AG20443 (cell line): ENCODE measurements at places on chromosomes 6 and 20.

- no peak for DNase-seq
Measured at GRCh38 chr20:29306390-29307072, 1950.9 kb upstream of the DEFB115 start.

DNA sequence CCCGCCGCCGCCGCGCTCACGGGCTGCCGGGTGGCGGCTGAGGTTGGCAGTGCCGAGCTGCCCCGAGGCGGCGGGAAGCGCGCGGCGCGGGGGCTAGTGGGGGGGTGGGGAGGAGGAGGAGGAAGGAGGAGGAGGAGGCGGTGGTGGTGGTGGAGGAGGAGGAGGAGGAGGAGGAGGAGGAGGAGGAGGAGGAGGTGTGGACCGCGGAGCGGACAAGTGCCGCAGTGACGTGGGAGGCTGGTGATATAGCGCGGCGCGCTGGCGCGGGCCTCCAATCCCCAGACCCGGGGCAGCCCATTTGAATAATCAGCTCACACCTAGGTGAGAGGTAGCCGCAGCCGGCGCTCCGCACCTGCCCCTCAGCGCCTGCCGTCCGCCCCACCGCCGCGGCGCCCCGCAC is at the start of gene FOXA2:
Gene FOXA2, minus strand, starts transcription at position 51 of the 400 bp plus-strand sequence. CDS start 294 bp downstream, outside the sequence.
- no peak for DNase-seq

DNA sequence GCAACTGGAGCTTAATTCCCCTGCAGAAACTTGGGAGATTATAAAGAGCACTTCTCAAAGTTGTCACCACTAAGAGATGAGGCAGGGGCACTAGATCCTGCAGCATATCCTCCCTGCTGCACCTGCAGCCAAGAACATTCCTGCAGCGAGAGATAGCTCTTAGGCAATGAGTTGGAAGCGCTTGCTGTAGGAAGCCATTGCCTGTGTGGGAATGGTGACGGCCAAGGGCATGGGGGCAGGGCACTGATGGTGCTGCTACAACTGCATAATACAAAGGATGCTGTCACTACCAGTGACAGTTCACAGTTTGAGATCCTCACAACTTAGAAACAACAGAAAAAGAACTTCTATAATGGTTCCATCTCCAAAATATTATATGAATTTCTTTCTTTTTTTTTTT is 89.9 kb downstream of the CDS2 start:
- no peak for DNase-seq

- no peak for DNase-seq
Measured at GRCh38 chr6:38773338-38773737, 58.2 kb downstream of the DNAH8 start.

GRCh38 chr20:62170536-62170935 is 12.3 kb upstream of the MTG2 start:
- no peak for DNase-seq

DNA sequence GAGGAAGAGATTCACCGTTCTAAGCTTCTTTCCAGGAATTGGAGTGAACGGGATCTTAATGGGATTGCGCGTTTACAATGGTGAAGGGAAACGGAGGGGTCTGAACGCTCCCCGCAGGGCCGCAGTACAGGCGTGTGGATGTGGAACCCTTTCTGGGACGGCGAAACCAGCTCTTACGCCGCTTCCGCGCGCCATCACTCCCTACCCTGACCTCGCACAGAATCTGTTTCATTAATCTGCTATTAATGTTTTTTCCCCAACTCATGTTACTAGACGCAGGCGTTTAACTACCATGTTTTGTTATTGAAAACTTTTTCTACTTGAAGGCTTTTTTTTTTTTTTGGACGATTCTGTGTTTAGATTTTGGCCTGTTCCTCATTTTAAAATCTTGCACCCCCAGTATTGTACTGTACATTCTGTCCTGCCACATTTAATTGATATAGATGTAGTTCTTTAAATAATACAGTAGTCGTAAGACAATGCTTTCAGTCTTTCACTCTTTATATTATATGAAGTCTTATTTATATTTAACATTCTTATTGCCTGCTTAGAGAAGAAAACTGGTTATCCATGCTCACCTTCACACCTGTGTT is 696 bp upstream of the SUPT3H start:
- peak; percentile 43 for DNase-seq

- no peak for DNase-seq
Measured at GRCh38 chr6:52643158-52643557, 27.8 kb upstream of the TMEM14A start.

GRCh38 chr6:153183925-153184324 is 52.8 kb upstream of the RGS17 start:
- DNase-seq = no peak

DNA sequence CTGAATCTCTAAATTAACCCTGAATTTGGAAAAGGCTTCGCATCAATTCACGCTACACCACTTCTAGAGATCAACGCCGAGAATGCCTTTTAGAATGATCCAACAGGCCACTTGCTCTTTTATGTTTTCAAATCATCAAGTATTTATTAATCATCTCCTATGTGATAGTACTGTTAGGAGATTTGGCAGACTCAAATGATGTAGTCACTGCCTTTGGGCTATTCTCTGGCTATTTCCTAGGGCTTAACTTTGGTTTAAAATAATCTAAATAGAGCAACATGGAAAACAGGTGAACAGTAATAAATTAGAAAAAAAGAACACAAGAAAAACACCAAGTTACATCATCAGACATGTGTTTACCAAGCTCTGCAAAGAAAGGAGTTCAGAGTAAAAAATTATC is 140.3 kb downstream of the TENT5A start:
- no peak for DNase-seq

DNA sequence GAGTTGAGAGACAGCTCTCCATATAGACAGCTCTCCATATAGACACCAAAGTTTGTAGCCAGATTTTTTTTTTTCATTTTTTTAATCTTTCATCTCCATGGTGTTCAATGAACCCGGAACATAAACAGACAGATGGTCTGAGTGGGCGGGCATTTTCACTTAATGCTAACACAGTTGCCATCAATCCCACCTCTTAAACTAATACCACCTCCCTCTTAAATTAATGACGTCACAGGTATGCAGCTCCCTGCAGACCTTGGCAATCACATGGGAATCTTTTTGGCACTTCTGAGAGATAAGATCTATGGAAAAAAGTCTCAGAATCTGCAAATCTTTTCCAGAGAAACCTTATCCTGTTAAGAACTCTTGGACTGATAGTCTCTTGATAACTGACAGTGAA is 43.2 kb downstream of the PFDN4 start:
- no peak for DNase-seq

- no peak for DNase-seq
Measured at GRCh38 chr6:13360671-13361540, 32.6 kb upstream of the TBC1D7 start.

GRCh38 chr6:829656-830055 is 136.7 kb upstream of the EXOC2 start:
- DNase-seq = no peak

DNA sequence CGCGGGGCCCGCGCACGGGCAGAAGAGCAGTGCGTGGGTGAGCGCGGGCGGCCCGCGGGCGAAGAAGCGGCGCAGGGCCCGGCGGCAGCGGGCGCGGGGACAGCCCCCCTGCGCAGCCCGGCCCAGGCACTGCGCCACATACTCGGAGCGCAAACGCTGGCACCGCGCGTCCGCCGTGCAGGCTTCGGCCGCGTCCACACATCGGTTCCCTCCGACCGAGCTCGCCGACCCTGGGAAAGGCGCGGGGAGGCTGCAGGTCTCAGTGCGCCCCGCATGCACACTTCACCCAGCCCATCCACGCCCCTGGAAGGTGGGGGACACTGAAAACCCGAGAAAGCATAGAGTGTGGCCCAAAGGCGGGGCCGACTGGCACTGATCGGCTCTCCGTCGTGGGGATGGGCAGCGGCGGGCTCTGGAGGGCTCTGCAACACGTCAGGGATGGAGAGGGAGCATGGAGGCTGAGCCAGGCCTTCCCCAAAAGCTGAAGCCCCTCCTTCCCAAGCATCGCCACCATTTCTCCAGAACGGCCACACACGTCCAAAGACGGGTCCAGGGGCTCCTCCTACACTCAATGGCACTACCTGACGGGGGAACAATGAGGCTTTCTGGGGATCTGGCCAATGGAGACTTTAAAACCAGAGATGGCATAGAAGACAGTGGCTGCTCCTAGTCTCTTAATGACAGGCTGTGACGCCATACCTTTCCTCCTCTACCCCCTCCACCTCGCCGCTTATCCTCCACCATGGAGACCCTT is 2.0 kb downstream of the GFRA4 start:
- no peak for DNase-seq

- no peak for DNase-seq
Measured at GRCh38 chr20:54203281-54203680, 4.6 kb upstream of the PFDN4 start.

GRCh38 chr20:44291754-44292153 is 19.2 kb downstream of the FITM2 start:
- DNase-seq = no peak

DNA sequence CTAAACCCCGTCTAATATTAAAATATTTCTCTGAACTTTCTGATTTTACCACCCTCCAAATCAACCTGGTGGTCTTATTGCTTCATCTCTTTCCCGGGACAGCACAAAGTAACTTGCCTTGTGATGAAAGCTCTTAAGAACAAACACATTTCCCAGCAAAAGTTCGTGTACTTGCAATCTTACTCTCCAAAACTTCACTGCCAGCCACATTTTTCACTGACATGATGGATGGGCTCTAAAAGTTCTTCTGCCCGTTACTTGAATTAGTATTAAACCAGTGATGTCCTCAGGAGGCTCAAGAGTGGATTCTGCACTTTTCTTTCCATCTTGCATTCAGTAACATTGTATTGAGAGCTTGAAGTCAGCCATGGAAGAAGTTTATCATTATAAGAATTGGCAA is 731.6 kb upstream of the GJE1 start:
- no peak for DNase-seq

DNA sequence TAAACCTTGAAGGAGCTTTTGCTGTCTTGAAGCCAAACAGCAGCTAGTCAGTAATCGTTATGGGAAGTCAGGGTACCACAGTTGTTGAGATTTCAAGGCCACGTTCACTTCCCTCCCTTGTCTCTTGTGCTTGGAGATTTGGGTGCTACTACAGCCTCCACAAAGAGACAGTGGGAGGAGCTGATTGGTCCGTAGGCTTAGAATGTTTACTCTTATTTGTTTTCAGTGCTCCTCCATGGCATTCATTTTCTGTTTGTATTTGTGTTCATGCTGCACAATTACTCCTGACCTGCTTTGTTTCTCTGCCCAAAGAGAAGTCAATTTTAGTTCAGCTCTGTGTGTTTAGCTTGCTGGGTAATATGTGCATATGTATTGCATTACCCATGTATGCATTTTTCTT is 147.7 kb downstream of the PRL start:
- no peak for DNase-seq

DNA sequence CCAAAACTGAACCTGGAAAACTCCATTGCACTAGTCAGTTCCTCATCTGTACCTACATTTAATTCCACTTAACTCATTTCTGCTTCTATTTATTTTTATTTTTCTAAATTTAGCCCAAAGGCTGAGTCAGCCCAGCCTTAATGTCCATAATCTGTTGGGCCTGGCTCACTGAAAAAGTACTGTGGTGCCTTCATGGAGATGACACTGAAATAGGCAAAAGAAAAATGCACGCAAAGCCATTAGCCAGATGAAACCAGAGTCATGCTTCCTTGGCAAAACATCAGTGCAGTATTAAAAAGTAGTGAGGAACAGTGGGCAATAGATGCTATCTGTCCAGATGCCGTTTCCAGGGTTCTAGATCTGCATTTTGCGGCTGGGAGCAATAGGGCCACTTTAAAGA is 14.7 kb upstream of the PLCB4 start:
- peak; percentile 27 for DNase-seq

DNA sequence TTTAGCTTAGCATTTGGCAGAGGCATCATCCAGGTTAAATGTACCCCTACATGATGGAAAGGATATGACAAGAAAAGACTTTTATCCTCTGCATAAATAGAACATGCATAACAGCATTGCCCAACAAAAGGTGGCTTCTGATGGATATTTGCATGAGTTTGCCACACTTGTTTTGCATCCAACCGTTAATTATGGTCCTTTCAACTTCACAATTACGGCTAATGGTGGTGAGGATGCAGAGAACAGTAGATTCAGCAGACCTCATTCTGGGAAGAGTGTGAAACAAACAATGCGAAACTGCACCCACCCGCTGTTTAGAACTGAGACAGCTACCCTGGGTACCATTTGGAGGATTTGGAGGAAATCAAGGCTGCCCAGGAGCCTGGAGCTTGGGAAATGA is 690.9 kb upstream of the CHD6 start:
- DNase-seq = no peak
